ENCODE measurements at places on chromosomes 3 and 15.

DNA sequence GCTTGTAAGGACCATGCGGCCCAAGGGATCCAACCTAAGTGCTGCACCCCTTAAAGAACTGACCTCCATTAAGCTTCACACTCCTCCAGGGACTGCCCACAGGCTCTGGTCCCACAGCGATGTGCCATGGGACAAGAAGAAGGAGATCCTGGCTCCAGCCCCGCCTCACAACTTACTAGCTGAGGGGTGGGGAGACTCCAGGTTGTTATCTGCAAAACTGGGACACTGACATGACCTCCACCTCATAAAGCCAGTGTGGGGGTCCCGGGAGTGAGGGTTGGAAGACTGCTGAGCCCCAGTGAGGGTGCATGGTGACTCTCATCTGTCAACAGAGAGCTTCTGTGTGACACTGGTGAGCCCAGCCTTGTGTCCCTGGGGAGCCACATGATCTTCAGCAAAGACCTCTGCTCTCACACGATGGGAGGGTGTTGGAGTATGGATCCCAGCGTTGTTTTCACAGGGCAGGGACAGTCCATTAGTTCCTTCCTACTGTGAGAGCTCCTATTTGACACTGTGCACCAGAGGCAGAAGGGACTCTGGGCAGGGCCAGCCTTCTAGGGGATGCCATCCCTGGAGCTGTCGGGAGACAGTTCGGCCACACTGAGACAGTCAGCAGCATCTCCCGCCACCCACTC is 26.7 kb downstream of the EAF1 start:
- no peak for DNase-seq

GRCh38 chr15:79088426-79089205 is 2.0 kb downstream of the RASGRF1 start:
- DNase-seq: peak; percentile 35

- DNase-seq: no peak
Measured at GRCh38 chr15:41936155-41936554, 36.2 kb downstream of the EHD4 start.

GRCh38 chr3:341998-342397 is 145.4 kb downstream of the CHL1 start:
- DNase-seq: no peak

DNA sequence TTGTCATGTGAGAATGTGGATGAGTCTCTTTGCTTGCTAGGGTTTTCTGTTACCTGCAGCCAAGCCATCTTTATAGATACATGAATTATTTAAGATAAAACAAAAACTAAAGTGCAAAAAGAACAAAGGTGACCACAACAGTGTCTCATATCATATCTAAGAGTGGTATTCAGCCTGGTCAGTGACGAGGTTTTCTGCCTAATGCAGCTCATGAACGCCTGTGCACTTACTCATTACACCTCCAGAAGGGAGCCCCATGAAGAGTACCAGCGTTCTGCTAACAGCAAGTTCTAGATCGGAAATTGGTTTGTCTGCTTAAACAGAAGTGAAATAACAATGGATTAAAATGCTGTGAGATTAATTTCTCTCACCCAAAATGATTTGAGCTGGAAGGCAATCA is 19.2 kb downstream of the PXYLP1 start:
- DNase-seq: no peak

DNA sequence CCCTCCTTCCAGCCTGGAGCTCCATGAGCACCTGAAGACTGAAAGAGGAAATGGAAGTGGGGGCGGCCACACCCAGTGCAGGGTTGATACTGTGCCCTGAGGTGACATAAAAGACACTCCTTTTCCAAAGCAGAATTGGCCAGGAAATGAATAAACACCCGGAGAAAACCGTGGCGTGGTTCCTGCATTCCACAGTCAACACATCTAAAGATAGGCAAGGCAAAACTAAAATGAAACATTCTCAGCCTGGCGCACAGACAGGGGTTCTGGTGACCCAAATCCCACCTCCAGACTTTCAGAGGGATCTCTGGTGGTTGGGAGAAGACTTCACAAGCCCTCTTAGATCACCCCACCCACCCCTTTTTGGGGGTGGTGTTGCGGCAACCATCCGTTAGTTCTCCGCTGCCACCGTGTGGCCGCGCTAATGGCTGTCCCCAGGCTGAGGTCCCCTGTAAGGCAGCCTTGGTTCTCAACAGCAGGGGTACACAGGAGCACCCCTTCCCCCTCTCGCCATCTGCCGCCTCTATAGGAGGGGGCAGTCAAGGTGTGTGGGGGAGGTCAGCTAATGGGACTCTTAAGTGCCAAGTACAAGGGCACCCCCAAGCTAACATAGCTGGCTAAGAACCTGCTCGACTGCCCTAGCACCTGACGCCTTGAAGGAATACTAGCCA is 2.5 kb upstream of the MST1R start:
- DNase-seq: peak; percentile 22

DNA sequence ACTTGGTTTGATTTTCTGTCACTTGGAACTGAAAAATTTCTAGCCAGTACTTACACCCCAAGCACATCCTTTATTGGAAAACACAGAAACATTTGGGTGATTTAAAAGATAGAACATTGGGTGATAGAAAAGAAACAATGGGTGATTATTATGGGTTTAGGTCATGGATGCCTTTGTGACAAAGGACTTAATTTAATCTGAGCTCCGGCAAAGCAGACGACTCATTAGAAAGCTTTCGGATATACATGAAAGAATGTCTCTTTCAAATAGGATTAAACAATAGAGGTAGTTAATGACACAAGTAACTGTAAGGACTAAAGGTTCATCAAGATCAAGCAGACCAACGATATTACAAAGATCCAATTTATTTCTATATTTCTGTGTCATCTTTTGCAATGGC is 37.3 kb upstream of the CNTN4 start:
- peak; percentile 80 for DNase-seq

- no peak for DNase-seq
Measured at GRCh38 chr3:116033516-116033915, 410.2 kb downstream of the GAP43 start.

GRCh38 chr3:49133226-49133951 is 539 bp upstream of the LAMB2 start:
- DNase-seq: peak; percentile 59

GRCh38 chr3:46907271-46907670 is 29.8 kb downstream of the PTH1R start:
- DNase-seq: no peak
